Esophagus mucosa (tissue), 1 donor: ENCODE measurements at places on chromosomes 6 and 20.

DNA sequence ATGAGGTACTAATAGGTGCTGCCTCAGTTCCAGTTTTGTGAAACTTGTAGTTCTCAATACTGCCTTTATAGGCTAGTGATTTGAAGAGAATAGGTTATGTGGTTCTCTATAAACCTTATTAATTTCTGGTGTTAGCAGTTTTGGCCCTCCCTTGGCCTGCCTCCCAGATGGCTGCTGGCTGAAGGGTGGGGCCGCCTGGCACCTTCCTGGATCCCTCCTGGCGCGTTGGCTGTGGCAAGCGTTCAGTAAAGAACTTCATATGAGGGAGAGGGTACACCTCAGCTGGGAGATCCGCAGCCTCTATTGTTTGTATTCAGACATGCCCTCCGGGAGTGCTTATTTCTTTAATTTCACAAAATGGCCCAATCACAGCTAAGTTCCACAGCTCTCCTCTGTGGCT, 51.9 kb downstream of the FAM120B start:
- ATAC-seq = peak; percentile 55

DNA sequence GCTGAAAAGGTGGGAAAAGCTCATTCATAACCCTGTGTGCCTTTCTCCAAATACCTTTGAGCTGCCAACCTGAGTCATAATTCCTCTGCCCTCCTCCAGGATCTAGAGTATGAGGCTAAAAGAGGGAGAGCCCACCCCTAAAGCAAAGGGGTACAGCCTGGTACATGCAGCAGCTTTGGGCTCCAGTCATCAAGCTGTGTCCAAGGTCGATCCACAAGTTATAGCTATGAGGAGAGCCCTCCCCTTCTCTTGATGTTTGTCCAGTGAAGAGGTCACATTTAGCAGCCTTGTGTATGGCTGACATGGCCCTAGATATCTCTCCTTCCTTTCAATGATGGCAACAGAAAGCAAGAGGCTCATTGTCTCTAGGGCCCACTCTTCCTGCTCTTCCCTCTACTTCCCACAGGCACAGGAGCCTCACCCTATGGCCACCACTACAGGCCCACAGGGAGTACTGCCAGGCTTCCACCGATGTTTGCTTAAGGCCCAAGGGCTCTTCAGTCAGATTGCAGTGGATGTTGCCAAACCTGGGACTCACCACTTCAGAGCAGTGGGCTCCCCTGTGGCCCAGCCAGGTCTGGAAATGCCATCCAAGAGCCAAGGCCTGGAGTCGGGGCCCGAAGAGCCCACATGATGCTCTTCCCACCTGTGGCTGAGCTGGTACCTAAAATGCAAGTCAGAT, 176.8 kb downstream of the CD83 start:
- ATAC-seq = no peak

GRCh38 chr6:56749632-56750151, 107.0 kb upstream of the DST start:
- ATAC-seq = peak; percentile 94

GRCh38 chr6:112781241-112781640, 434.1 kb downstream of the RFPL4B start:
- ATAC-seq = no peak

GRCh38 chr20:20518263-20518662, 150.4 kb downstream of the INSM1 start:
- ATAC-seq = no peak

DNA sequence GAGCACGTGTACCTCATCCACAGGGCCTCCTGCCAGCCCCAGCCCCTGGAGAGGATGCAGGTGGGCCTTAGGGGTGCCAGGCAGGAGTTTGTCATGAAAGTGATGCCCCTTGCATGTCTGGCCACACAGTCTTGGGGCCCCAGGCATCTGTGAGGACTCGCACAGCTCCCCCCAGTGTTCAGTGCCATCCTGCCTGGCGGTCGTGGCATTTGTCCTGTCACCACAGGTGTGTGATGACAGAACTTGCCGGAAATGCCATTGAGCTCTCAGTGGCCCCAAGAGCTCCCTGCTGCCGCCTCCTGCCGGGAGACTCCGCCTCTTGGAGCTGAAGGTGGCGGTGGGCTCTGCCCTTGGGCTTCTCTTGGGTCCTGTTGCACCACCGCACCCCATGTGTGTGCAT, 30.6 kb upstream of the ADRM1 start:
- no peak for ATAC-seq

DNA sequence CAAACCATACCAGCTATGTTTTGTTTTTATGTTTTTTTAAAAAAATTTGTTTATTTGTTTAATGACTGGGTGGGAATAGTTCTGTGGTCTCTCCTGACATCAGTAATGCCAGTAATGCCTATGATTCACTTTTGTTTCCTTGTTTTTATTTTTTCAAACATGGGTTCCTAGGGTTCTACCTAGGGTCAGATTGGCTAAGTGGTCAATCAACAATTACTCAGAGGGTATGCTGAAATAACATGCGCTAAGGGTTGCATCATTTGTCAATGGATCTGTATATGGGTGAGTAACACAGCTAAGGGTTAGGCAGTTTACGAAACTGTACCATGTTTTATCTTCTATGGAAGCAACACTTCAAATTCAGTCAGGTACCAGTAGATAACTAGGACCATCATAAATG, 583.8 kb upstream of the GJE1 start:
- peak; percentile 84 for ATAC-seq

DNA sequence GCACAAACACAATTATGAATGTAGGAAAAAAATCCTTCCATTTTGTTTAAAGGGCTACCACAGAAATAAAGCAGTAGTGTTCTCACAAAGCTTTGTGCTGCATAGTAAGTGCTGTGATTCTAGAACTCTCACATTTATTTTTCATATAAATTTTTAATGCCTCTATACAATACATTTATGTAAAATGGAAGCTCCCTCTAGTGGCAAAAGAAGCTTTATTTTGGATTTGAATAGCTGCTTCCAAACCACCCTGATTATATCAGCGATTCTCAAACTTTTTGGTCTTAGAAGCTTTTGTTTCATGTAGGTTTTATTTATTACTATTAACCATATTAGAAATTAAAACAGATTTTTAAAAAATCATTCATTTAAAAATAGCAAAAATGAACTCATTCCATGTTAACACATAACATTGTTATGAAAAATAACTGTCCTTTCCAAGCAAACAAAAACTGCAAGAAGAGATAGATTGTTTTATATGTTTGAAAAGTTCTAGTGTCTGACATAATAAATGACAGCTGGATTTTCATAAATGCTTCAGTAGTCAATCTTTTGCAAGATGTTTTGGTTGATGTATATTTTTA, 38.4 kb downstream of the HS3ST5 start:
- ATAC-seq = no peak

DNA sequence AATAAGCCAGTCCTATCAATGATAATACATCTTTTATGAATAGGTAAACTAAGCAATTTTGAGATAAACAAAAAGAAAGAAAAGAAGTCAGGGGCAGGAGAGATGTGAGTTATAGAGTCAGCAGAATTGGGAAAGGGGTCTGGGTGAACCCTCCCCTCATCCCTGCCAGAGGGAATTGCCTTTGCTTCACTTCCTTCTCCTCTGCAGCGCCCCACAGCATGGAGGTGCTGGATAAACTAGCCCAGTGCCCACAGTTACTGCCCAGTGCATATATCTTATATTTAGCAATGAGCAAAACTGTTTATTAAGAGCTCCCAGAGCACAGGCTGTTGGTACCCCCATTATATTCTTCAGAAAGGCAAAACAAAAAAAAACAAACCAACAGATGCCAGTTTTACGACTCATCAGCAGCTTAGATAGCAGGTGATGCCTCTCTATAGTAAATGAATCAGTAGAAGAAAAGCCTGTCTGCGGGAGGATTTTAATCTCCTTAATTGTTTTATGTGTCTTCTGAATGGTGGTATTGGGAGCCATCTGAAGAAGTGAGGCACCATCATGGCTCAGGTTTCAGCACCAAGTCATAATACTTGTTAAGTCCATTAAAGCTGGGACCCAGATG, 419.2 kb downstream of the EPM2A start:
- ATAC-seq = no peak

- ATAC-seq = no peak
These were observed 708.6 kb upstream of the MARCKS start for GRCh38 chr6:113148566-113148965.

DNA sequence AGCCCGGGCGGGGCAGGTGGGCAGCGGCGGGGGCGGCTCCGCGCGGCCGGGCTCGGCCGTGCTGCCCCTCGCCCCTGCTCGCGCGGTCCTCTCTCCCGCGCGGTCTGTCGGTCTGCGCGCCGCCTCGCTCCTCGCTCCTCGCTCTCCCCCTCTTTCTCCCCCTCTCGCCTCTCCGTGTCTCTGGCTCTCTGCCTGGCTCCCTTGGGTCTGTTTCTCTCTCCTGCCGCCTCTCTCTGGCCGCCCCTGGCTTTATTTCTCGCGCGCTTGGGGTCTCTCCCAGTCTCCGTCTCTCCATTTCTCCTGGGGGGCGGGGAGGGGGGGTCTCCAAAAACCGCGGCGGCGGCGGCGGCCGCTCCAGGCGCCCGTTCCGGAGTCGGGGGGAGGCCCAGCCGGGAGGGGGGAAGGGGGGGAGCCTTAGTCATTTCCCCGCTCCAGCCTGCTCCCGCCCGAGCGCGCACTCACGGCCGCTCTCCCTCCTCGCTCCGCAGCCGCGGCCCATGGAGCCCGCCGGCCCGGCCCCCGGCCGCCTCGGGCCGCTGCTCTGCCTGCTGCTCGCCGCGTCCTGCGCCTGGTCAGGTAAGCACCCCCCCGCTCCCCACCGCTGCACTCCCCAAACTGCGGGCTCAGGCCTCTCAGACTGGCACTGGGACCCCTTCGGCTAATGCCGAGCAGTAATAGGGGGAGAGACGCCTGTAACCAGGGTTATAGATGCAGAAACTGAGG, at the start of gene SIRPA:
TSS of gene SIRPA (plus strand) at position 457 of the 723 bp plus-strand sequence. CDS start at position 498, 41 bp downstream.
- ATAC-seq = peak; percentile 49

- peak; percentile 94 for ATAC-seq
These were observed 40.9 kb downstream of the ALDH8A1 start for GRCh38 chr6:134908906-134909516.

- ATAC-seq = no peak
These were observed 142.6 kb downstream of the CEBPB start for GRCh38 chr20:50333131-50333670.

GRCh38 chr6:160899671-160900430, 91.7 kb upstream of the MAP3K4 start:
- no peak for ATAC-seq

DNA sequence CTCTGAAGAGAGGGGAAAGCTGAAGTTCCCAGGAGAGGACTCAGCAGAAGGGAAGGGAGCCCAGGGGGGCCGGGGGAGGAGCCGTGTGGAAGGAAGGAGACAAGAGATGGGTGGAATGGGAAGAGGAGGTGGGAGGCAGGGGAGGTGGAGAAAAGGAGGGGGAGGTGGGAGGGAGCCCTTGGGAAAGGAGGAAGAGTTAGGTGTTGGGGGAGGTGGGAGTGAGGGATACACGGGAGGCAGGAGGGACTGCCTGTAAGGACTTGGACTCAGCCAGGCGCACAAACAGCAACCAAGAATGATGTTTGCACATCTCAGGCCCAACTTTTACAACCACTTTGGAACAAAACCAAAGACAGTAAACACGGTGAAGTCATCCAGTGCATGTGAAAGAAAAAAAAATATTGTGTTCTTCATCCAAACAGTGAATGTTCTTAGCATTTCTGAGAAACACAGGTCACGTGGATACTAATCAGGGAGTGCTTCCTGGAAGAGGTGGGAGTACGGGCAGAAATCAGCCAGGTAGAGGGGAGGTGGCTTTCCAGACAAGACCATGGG, 17.4 kb upstream of the LSM14B start:
- no peak for ATAC-seq

DNA sequence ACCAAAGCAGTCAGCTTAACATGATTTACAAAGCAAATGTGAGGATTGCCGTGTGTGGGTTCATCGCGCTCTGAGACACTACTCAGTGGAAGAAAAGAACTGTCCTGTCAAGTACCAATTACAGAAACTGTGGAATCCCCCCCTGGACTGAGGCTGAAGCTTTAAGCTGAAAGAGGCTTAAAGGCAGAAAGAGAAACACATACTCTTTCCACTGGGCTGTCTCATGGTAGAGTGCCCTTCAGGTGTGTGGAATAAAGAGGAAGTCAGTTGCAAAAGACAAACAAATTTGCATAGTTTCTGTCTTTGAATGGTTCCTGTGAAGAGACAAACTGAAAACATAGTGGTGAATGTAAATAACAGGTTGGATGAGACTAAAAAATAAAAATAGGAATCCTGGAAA, 560.4 kb upstream of the SYNCRIP start:
- ATAC-seq = no peak

DNA sequence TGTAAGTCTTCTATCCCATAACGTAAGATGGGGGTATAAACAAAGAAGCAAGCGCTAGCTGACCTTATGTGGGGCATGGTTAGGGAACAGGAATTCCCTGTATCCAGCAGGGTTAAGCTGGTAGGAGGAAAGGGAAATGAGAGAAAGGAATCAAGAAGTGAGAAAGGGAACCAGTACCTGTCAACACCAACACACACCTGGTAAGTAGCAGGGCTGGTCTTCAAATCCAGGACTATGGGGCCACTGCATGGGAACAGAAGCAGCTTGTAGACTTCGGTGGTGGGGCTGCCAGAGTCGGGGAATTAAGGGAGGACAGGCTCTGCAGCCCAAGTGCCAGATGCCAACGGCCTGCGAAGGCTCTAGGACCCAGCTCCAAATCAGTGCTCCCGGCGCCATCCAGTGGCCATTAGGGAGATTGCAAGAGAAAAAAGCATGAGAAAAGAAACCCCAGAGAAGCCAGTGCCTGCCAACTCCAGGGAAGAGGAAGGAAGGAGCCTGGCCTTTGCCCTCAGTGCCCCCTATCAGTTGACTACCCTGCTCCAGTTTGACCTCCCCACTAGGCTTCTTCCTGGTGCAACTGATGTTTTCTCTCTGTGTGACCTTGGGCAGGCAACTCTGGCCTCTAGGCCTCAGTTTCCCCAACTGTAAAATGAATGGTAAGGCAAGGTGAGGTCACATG, 15.8 kb upstream of the RBPJL start:
- ATAC-seq = peak; percentile 65

- ATAC-seq = no peak
These were observed 49.3 kb downstream of the GPR63 start for GRCh38 chr6:96787846-96788580.

DNA sequence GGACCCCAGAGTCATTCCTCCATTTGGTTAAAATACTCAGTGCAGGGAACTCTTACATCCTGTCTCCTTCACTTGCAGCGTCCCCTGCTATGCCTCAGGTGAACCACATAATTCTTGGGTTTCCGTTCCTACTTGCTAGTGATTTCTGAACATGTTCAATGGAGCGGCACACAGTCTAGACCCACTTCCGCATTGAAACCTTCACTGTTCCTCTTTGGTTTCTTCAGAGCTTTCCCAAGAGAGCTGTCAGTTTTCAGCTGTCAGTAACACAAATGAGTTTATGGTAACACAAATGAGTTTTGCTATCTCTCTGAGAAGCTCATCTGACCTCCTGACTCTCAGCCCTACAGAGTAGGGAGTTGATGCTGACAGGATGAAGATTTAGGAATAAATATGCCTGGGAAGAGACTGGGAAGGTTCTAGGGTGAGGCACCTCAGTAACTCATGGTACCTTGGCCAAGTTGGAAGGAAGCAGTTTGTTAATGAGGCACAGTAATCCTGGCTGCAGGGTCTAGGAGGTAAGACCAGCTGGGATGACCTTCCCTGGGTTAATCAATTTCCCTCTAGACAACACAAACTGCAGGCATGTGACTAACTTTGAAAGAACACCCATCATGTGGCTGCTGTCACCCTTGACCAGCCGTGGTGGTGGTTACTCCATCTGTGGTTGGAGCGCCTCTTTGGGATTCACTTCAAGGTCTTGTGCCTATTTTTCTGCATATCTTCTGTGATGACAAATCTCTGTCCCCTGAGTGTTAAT, 5.4 kb downstream of the SYS1 start:
- ATAC-seq = no peak
